Peyer's patch (tissue), 4 donors: ENCODE measurements at places on chromosomes 5 and 9.

DNA sequence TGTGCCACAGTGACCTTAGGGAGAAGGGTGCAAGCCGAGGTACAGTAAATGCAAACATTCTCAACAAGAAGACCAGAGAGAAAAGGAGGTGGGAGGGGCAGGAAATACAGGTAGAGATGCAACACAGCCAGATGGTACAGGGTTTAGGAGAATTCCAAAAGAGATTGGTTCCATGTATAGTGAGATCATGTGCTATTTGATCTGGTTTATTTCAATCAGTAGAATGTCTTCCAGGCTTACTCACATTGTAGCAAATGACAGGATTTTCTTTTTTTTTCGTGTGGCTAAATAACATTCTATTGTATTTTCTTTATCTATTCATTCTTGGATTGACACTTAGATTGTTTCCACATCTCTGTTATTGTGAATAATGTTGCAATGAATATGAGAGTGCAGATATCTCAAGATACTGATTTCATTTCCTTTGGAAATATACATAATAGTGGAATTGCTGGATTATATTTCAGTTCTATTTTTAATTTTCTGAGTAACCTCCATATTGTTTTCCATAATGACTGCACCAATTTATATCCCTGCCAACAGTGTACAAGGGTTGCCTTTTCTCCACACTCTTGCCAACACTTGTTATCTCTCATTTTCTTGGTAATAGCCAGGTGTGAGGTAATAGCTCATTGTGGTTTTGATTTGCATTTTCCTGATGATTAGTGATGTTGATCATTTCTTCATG, 107.8 kb upstream of the GAS1 start:
- no peak for DNase-seq

GRCh38 chr9:109192732-109193361, 25.8 kb upstream of the FRRS1L start:
- DNase-seq = peak; percentile 51

DNA sequence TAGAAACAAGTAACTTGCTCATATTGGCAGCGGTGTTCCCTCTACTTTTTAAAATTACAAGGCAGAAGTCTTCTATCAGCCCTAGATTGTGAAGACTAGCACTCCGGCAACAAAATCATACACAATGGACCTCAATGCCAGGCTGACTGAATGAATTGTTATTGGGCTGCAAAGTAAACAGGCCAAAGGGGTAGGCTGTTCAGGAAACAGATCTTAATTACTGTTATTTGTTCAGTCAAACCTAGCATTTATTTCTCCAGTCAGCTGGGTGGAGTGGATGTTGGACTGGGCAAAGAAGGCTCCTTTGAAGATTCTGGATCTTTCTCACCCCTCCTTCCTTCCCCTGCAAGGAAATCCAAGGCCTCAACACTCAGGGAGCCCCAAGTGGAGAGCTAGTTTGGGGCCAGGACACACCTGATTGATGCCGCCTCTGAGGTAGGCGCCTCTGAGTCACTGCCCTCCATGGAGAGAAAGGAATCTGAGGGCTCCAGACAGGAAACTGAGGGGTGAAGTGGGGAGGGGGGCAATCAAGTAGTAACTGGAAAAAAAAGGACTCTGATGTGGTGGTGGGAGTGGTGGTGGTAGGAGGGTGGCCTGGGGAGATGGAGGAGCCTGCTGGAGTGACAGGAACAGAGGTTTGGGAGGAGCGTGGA, 35.5 kb downstream of the SERINC5 start:
- no peak for DNase-seq

DNA sequence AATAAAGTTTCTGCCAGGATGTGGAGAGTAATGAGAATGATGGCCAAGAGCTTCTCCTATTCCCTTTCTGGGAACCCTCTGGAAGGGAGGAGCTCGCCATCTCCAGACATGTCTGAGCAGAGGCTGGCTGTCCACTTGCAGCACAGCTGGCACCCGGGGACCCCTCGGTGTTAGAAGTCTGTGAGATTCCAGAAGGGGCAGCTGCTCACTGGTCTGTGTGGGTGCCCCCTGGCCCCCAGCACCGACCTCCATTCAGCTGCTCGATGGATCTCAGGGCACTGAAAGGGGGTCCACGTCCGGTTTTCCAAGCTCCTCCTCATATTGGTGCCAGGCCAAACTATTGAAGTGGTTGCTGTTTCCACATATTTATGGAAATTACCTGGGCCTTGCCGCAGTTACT, 3.6 kb upstream of the FAM163B start:
- no peak for DNase-seq

DNA sequence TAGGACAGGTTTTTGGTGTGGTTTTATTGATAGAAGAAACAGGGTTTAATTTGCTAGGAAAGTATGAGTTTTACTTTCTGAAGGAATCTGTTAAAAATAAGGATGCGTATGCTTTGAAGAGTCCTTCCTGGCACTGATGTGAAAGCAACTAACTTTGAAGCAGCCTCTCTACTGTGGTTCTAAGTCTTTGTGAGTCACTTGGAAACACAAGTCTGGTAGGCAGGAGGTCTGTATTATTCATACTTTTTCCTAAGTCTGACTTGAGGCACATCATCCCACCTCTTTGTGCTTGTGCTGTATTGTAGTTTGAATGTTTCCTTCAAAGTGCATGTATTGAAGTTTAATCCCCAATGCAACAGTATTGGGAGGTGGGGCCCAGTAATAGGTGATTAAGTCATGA, 129.0 kb downstream of the TAF11L14 start:
- DNase-seq = no peak
